ENCODE measurements at places on chromosomes 16 and 17.
A peak's percentile ranks its signal among the peaks of the same experiment; 100 is the strongest.

DNA sequence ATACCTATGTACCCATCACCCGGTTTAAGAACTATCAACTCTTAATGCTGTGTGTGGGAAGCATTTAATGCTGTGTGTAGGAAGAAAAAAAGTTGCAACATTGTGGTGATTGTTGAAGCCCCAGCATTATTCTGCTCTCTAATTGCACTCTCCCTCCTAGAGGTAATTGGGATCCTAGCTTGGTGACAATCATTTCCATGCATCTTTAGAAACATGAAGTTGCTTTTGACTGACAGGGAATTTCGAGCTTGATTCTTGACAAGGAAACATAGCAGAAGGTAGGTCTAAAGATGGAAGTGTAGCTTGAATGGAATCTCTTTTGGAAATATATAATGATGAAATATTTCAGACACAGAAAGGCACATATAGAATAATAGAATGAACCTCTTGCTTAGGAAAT lies 27.3 kb downstream of the HEXIM2 start:
- no peak for DNase-seq

DNA sequence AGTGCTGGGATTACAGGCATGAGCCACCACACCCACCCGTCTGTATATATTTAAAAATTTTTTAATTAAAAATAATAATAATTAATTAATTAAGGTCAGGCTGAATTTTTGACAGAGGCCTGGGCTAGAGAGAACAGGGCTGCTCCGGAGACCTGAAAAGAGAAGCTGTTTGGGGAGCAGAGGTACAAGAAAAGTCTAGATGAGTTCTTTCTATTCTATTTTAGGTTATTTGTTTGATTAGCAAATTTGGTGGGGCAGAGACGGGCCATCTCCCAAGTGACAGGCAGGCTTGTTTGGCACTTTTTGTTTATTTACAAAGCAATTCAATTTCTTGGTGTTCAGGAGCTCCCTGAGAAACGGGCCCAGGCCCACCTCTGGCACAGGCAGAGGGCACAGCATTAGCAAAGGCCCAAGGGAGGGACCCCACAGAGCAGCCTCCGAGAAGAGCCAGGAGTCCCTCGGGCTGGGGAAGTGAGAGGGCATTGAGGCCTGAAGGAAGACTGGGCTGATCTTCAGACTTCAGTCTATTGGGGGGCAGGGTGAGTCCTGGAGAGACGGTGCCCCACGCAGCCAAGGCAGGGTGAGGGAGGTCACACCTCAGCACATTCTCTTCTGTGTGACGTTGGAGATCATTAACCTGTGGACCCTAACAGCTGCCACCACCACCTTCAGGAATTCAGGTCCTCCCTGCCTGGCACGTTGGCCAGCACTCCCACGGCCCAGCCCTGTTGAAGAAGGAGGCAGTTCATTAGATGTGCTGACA lies 10.8 kb upstream of the RIPOR1 start:
- no peak for DNase-seq

DNA sequence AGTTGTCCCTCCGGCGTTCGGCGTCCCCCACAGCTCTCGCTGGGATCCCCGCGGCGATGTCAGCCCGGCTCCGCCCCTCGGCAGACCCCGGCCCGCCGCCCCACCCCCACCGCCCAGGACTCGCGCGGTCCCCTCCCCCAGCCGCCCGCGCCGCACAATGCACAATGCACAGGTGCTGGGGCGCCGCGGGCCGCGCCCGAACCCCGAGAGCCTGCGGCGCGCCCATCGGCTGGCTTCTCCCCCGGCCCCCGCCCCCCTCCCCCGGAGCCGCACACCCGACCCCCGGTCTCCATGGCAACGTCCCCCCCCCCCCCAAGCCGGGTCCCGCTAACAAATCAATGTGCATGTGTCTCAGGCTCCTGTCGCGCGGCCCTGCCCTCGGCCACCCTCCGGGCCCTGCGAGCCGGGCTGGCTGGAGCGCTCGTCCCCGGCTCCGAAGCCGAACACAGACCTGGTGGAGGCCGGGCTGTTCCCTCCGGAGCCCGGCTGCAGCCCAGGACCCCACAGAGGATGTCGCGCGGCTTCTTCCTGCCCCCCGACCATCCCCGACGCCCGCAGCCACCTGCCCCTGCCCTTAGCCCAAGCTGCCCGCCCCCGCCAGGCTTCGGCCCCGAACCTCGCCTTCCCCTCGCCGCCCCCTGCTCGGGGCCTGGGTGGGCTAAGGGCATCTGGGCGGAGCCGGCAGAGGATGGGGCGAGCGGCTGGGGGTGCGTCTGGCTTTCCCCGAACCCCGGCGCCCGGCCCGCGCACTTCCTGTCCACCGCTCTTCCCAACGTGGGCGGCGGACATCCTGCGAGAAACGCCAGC lies 818 bp upstream of the CBX8 start:
- peak; percentile 83 for DNase-seq

DNA sequence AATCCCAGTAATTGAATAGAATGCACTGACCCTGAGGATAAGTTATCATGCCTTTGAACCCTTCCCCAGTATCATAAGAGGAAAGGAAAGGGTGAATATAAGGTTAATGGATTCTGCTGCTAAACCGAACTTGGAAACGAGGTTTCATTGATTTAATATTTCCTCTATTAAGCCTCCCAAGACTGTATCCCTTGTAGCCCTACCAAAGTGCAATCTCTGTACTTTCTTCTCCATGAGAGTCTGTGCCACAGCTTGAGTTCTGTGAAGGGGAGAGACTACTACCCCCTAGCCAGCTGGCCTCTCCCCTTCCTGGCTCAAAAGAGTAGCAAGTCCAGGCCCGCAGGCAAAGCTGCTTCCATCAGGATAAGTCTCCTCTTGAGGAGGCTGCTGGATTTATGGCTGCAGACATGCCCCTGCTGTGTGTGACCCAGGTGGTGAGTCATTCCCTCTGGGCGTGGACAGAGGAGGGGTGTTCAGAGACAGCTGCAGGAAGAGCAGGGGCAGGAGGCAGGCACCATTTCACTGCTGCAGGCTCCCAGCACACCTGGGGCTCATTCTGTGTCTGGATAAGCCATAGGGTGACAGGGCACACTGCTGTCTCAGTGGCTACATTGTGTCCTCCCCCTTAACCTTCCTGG lies 58.4 kb downstream of the TOM1L2 start:
- peak; percentile 80 for DNase-seq
